ENCODE measurements at places on chromosomes 13 and 19.
A peak's percentile ranks its signal among the peaks of the same experiment; 100 is the strongest.

DNA sequence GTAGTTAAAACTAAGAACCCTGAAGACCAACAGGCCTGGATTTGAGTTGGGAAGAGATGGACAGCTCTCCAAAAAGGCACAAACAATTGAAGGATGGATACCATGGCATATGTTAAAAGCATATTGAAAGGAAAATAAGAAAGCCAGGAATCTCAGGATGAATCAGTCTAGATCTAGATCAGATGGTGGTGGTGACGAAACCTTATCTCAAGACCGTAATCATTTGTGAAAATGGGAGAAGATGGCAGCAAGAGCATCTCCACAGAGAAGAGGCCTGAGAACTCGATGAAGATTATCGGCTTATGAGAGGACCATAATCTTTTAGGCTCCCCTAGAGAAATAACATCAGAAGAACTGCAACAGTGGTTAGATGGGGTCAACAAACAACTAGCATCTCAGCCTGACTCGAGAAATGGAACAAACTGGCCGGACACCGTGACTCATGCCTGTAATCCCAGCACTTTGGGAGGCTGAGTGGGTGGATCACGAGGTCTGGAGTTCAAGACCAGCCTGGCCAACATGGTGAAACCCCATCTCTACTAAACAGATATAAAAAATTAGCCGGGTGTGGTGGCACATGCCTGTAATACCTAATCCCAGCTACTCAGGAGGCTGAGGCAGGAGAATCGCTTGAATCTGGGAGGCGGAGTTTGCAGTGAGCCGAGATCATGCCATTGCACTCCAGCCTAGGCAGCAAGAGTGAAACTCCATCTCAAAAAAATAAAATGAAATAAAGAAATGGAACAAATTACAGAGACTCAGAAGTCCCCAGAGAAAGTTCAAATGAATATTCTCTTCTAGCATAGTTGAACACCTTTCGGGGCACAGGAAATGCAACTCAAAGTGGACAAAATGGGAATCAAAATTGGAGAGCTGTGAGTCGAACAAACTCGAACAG lies 47.6 kb downstream of the FOXO1 start:
- DNase-seq = no peak

- DNase-seq = no peak
Measured at GRCh38 chr13:113890774-113891480, 27.1 kb upstream of the GAS6 start.

DNA sequence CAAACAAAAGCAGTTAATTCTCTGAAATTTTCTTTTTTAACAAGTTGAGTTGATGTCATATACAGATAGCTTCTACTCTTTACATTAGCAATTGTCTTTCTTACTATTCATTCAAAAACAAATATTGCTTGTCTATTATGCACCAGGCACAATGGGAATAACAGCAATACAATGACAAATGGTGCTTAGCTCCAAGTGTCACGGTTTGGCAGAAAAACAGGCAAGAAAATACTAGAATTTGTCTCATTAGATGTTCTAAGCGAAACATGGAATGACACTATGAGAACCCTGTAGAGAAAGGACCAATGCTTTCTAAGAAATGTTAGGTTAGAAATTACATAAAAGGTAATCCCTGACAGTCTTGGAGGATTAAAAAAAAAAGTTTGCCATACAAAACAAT lies 187.6 kb downstream of the PCDH9 start:
- no peak for DNase-seq

DNA sequence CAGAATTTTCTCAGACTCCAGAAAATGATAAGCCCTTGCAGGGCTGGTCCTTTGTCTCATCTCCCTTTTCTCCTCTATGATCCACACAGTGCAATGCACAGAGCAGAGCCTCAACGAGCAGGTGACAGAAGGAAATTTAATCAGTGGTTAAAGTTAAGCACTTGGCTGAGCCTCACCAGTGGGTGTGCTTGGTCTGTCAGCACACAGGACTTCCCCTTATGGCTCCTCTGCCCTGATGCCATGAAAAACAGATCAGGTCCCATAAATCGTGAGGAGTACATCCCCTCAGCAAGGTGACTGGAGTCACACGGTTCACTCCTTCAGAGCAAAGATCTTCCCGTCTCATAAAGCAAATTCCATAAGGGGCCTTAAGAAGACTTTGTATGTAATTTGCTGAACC lies 818.2 kb downstream of the UQCRFS1 start:
- DNase-seq = no peak

GRCh38 chr19:14363183-14364097 lies 17.8 kb upstream of the ADGRE5 start:
- DNase-seq = peak; percentile 39
